NB4 (cell line): ENCODE measurements at places on chromosomes 11 and 22.

- no peak for DNase-seq
Observed at GRCh38 chr11:10453261-10453660, 1.8 kb upstream of the AMPD3 start.

- no peak for DNase-seq
Observed at GRCh38 chr11:32918427-32918826, 25.8 kb downstream of the QSER1 start.

DNA sequence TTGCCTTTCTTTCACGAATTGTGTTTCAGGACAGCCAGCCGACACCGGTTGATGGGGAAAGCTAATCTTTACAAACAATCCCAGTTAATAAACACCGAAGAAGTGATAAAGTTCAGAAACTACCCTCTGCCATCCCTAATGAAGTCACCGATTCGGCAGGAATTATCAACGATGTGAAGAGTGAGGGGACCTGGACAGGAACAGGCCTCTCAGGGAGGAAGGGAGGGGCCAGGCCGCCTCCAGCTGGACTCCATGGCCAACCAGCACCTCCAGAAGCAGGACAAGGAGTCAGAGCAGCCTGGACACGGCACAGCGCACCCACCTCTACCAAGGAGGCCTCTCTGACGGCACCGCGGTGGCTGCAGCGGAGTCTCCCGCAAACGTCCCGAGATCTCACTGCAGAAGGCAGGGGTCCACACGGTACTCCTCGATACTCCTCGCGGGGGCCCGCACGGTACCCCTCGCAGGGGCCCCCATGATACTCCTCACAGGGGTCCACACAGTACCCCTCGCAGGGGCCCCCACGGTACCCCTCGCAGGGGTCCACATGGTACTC lies 3.9 kb downstream of the TOLLIP start:
- no peak for DNase-seq

GRCh38 chr11:70769521-70769920 lies 371.2 kb downstream of the CTTN start:
- no peak for DNase-seq

GRCh38 chr11:20844630-20845029 lies 175.2 kb downstream of the NELL1 start:
- no peak for DNase-seq

DNA sequence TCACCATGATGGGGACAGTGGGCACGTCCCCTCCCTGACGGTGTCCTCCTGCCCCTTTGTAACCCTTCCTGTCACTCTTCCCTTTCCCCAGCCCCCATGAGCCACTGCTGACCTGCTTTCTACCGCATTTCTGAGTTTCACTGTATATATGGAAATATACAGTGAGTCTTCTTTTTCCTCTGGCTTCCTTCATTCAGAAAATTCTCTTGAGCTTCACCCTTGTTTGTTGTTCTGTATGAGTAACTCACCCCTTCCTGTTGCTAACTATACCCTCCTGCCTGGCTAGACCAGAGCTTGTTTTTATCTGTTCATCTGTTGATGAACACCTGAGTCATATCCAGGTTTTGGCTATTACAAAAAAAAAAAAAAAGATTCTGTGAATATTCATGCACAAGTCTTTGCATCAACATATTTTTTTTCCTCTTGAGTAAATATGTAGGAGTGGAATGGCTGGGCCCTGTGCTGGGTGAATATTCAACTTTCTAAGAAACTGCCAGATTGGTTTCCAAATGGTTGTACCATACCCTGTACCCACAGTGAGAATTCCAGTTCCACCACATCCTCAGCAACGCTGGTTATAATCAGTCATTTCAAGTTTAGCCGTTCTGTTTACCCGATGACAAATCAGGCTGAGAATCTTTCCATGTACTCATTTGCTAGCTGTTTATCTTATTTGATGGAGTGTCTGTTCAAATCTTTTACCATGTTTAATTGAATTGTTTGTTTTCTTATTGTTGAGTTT lies 62.0 kb downstream of the IGF2 start:
- no peak for DNase-seq

DNA sequence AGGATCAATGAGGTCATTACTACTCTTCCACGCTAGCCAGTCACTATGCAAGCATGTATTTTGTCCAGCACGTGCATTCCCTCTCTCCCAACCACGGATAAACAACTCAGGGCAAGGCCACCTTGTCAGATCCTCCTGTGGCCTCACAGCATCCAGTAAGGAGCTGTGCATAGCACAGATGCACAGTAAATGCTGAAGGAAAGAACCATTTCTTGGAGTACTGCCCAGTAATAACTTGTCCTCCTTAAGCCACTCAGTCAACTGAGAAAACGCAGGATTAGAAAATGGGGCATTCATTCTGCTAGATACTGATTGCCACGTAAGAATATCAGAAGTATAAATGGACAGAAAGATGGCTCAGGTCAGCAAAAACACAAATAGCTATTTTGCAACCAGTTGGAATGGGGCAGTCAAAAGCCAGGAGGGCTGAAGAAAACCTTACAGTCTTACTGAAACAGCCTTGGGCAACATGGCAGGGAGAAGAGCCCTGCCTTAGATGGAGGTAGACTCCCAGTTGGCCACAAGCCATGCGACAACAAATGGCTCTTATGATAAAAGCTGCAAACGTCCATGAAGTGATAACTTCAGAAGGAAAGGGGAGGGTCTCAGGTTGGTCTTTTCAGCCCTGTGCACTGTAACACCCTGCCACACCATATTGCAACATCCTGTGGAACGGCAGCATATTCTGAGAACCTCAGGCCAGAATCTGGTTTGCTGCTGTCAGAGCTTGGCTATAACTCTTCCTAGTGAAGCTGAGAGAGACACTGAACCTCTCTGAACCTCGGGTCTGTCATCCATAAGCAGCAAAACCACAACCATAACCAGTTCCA lies 23.0 kb downstream of the PC start:
- DNase-seq, result peak; percentile 49

DNA sequence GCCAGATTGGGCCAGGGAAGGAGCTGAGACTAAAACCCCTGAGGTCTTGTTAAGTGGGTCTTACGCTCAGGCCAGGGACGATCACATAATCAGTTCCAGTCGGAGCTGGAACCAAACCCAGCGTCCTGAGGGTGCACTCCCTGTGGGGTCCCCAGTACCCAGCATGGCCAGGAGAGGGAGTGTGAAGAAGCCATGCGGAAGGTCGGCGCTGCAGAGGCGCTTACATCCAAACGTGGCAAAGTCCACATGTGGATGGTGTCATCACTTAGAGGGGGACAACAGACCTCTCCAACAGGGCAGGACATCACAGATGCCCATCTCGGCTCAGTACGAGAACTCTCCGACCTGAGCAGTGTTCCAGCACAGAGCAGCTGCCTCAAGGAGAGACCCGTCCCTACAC lies 8.3 kb downstream of the ATP5MGL start:
- DNase-seq, result no peak

GRCh38 chr11:66531841-66532240 lies 14.0 kb downstream of the ZDHHC24 start:
- DNase-seq, result no peak

- DNase-seq, result no peak
Observed at GRCh38 chr11:120184371-120184945, 26.4 kb upstream of the OAF start.

DNA sequence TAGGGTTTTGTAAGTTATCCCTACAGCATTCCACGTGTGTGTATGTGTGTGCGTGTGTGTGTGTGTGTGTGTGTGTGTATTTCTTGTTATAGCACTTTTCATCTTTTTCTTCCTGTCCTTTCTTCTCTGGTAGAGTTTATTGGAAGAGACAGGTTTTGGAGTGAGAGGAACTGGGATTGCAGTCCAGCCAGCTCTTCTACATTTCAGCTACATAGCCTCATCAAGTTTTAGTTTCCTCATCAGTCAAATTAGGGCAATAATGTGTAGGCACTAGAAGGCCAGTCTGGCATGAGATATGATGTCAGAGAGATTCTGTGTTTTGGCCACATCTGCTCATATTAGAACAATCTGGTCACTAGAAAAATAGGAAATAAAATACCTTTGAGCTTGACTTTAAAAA lies 1283.5 kb upstream of the TENM4 start:
- no peak for DNase-seq

GRCh38 chr11:133266986-133267385 lies 265.3 kb downstream of the OPCML start:
- no peak for DNase-seq

DNA sequence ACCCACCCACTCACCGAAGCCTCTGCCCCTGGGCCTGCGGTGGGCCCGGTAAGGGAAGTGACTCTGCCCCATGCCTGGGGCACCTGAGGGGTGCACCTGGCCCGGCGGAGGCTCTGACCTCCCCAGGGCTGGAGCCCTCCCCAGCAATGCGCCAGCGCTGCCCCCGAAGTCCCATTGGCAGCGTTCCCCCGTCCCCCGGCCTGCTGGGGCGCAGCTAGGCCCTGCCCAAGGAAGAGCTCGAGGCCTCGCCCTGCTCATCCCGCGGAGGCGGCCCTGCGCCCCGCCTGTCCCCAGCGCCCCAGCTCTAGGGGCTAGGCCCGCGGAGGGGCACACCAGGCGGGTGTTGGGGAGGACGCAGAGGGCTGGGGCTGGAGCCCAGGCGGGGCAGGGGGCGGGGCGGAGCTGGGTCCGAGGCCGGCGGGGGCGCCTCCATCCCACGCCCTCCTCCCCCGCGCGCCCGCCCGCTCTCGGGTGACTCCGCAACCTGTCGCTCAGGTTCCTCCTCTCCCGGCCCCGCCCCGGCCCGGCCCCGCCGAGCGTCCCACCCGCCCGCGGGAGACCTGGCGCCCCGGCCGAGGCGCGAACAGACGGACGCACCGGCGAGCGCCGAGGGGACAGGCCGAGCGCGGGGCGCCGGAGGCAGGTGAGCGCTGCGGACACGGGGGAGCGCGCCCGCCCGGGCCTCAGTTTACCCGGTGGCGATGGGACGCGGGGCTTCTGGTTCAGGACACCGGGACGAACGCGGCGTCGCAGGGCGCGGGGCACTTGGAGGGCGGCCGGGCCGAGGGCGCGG lies at the start of gene EPS8L2:
Gene EPS8L2 (plus strand): TSS at position 586 of the 793 bp plus-strand sequence. CDS start 3,177 bp downstream, outside the sequence.
- no peak for DNase-seq
